ENCODE measurements at places on chromosomes 3 and 15.

DNA sequence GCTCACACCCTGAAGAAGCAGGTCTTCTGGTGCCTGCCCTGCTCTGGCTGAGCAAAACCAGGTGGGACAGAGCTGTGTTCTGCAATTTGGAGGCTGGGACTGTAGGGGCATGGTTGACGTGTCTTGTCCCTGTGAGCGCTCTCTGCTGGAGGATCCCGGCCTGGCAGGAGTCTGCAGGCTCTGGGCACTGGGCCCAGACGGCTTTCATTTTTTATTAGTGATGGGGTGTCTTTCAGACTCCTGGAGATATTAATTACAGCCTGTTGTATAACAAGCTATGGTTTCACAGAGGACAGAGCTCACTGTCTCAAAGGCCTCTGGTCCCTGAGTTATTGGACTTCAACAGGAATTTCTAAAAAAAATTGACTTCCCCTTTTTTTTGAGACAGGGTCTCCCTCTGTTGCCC lies 29.5 kb upstream of the ZNF710 start:
- DNase-seq, result no peak

DNA sequence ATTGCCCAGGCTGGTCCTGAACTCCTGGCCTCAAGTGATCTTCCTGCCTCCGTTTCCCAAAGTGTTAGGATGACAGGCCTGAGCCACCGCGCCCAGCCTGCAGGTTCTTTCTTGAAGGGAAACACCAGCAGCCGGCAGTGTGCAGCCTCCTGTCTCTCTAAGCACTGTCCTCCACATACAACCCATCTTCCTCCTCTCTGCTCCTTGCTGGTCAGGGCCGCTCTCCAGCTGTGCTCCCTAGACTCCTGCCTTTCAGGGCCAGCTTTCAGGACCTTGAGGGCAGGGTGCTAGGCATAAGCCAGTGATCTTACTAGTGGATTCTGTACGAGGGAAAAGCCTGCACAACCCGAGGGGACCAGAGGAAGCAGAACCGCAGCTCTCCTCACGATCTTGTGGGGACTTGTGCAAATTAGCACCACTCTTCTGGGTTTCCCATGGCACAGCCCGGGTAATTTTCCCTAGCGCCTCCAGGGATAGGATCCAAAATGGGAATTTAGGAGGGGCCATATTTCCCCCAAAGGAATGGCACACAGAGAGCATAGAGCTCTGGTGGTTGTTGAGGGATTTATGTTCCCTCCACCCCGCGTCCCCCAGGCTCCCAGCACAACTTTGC lies 18.2 kb upstream of the CORO2B start:
- DNase-seq, result no peak

DNA sequence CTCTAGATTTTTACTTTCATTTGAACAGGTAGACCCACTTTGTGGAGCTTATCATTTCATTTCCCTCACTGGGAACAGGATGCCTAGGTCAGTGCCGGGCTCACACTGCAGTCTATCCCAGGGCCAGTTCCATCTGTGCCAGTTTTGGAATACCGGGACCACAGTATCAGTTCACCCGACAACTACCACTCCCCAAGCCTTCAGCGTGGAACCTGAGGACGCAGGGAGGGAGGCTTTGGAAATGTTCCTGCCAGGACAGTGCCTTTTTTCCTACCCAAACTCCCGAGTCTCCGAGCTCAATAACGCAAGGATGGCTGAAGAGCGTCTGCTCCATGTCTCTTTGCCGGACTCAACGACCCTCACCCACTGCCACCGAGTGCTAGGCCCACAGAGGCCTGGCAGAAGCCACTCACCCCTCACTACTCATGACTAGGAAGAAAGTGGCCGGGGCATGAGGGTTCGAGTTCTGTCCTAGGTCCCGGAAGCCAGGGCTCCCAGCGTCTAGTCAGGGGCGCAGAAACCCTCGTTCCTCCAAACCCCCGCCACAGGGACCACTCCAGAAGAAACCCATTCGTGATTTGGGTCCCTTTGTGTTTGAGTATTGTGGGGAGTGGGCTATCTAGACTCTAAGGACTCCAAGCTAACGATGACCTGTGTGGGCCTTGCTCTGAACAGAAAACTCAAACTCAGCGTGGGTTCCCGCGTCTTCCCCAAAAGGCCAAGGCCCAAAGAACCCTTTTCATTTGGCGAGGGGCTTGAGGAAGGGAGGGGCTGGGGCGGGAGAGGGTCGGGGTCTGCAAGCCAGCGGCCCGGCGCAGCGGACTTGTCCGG lies 11.4 kb downstream of the ZIC1 start:
- DNase-seq, result no peak

DNA sequence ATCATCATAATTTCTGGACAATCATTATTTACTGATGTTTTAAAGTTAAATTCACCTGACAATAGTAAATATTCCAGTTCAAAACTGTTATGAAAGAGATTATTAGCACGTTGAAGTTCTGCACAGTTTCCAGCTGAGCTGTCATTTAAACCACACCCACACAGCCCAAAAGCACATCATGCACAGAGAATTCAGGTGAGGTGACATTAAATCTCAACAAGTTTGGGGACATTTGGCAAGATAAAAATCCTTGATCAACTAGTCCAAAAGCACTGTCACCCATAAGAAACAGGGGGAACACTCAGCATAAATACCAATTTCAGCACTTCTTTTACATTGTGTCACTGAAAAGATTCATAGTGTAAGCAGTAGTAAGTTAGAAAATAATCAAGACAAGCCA lies 6.9 kb downstream of the NCEH1 start:
- DNase-seq, result no peak

DNA sequence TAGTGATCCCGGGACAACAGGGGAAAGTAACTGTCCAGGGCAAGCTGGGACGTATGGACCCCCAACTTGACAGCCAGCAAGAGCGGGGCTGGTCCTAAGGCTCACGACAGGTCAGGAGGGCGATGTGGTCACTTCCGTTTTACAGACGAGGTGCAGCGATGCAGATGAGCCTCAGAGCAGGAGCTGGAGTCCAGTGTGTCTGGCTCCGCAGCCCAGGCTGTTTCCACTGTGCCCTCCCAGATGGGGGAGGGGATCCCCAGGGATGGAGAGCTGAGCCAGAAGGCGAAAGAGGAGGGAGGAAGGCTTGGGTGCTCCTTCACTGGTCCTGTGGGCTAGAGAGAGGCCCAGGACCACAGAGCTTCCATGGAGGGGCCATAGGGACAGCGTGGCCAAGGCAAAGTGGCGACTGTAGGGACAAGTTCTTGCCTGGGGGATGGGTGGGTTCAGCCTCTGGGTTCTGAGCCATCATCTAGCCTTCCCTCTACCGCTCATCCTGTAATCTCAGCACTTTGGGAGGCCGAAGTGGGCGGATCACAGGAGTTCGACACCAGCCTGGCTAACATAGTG lies 5.7 kb downstream of the SNX33 start:
- no peak for DNase-seq

DNA sequence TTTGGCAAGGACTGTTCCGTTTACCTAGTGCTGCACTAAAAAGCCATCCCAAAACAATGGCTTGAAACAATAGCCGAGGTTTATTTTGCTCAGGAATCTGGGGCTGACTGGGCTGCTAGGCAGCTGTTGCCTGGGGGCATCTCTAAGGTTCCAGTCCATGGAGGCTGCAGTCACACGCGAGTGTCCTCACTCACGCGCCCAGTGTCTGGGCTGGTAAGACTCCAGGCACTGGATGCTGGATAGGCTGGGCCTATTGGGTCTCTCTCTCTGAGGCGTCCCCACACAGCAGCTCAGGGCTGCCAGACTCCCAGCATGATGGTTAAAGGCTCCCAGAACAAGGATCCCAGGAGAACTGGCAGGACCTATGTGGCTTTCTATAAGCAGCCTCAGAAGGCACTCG lies 34.2 kb downstream of the ALS2CL start:
- DNase-seq, result no peak

GRCh38 chr3:20683910-20684309 lies 497.9 kb upstream of the SGO1 start:
- no peak for DNase-seq

GRCh38 chr3:55968331-55968730 lies 481.2 kb upstream of the WNT5A start:
- no peak for DNase-seq

- no peak for DNase-seq
These were observed 100.7 kb downstream of the SHOX2 start for GRCh38 chr3:158005391-158006100.

GRCh38 chr3:108295421-108296175 lies 750 bp upstream of the HHLA2 start:
- no peak for DNase-seq

DNA sequence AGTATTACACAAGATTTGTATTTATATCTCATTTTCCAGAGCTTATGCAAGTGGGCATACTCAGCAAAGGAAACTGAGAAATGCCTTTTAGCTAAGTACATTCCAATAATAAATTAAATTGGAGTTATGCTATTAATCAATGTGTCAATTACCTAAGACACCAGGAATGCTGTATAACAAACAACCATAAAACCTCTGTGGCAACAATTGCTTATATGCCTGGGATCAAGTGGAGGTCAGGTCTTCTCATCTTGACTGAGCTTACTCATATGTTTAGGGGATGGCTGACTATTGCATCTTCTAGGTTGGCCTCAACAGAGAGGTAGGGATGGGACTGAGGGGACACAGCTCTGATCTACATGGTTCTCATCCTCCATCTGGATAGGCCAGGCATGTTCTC lies 30.7 kb downstream of the CD200R1L start:
- DNase-seq, result no peak

- DNase-seq, result no peak
These were observed 1.8 kb downstream of the ANP32A start for GRCh38 chr15:68818769-68819494.
